ENCODE measurements at places on chromosomes 4 and X.
A peak's percentile ranks its signal among the peaks of the same experiment; 100 is the strongest.

DNA sequence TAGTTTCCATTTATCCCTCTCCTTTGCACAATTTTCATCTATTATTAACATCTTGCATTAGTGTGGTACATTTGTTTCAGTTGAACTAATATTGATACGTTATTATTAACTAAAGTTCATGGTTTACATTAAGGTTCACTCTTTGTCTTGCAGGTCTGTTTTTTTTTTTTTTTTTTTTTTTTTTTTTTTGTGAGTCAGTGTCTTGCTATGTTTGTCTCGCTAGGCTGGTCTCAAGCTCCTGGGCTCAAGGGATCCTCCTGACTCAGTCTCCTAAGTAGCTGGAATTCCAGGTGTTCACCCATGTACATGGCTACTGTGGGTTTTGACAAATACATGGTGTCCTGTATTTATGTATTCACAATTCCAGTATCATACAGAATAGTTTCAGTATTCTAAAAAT is 6.8 kb downstream of the TBC1D19 start:
- DNase-seq, result no peak

- DNase-seq, result no peak
Observed at GRCh38 chr4:11209826-11210225, 218.9 kb downstream of the HS3ST1 start.

DNA sequence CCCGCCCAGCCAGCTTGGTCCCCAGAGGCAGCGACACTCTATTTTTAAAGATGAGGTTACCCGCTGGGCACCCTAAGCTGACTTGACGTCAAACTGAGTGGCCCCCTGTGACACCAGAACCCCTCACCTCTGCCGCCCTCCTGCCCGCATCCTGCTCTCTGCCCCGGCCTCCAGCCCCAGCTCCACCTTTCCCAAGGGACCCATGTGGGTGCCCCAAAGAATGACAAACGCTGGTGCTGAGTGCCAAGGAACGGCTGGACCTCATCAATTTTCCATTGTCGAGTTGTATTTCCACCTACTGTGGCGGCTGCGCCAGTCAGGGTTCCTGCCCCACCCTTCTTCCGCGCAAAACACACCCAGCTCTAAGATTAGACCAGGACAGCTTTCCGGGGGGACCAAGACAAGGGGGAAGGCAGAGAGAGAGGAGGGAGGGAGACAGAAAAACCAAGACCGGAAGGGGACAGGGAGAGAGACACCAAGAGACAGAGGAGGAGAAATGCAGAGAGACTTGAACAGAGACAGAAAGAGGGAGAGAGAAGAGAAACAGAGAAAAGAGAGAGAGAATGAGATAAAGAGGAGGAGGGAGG is 2.0 kb downstream of the PRKX start:
- DNase-seq, result no peak

DNA sequence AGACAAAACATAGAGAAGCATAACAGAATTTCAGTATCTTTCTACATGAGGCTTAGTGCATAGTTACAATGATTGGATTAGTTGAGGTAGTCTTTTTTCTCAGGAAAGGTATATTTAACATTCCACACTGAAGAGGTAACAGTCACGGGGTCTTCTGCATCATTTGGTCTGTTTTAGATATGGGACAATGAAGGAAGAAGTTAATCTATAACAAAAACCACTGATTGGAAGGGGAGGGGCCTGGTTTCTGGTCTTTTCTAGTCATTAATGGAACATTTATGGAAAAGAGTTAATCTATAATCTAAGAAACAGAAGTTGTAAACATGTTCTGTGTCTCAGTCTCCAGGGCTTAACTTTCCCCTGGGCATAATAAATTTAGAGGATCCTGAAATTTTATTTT is 37.3 kb upstream of the HPSE start:
- no peak for DNase-seq

- DNase-seq, result no peak
Observed at GRCh38 chr4:147288512-147288911, 192.4 kb upstream of the EDNRA start.

DNA sequence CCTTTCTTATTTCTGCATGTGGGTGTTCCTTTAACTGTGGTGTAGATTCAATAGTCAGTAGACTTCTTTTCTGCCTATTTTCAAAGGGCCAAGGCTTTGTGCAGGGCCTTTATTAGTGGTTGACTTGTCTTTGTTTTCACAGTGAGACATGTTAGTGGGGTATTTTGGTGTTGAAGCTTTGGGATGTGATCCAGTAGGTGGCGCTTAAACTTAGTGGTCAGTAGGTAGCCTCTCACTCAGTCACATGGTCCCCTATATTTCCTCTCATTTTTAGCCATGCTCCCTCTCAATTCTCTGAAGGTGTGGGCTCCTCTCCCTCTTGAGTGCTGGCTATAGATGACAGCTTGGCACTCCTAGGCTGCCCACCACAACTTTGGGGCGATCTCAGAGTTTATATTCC is 23.4 kb upstream of the SLC10A7 start:
- DNase-seq, result peak; percentile 17

DNA sequence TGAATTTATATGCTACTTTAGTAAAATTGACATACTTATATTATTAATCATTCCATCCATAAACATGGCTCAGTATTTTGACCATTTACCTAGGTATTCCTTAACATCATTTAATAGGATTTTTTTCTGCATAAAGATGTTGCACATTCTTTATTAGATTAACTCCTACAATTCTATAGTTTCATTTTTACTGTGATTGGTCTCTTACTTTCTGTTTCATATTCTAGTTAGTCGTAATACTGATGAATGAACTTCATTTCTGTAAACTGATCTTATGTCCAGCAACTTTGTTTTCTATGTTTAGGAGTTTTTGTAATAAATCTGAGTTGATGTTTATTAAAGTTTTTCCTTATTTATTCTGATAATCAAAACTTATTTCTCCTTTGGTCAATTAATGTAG is 278.2 kb upstream of the CXXC4 start:
- no peak for DNase-seq

DNA sequence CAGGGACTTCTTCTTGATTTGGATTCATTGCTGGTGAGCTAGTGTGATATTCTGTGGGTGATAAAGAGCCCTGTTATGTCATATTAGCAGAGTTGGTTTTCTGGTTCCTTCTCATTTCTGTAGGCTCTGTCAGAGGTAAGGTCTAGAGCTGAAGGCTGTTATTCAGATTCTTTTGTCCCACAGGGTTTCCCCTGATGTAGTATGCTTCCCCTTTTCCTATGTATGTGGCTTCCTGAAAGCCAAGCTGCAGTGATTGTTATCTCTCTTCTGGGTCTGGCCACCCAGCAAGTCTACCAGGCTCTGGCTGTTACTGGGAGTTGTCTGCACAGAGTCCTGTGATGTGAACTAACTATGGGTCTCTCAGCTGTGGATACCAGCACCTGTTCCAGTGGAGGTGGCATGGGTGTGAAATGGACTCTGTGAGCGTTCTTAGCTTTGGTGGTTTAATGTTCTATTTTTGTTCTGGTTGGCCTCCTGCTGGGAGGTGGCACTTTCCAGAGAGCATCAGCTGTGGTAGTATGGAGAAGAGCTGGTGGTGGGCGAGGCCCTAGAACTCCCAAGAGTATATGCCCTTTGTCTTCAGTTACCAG is 373.7 kb downstream of the AR start:
- DNase-seq, result no peak

DNA sequence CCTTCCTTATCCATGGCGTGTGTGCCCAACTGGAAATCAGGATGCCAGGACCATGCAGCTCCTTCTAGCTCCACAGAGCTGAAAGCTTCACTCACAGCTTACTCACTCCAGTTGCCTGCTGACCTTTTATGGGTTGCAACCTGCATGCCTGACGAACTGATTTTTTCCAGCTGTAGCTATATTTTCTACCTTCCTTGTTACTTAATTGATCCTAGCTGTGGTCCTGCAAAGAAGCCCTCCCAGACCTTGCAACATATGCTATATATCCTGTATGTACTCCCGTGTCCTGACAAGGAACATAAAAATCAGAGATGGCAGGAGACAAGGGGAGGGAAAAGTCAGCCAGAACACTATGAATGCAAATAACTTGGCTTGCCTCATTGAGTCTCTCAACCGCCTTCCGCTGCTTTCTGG is 135.3 kb upstream of the LDB2 start:
- no peak for DNase-seq

DNA sequence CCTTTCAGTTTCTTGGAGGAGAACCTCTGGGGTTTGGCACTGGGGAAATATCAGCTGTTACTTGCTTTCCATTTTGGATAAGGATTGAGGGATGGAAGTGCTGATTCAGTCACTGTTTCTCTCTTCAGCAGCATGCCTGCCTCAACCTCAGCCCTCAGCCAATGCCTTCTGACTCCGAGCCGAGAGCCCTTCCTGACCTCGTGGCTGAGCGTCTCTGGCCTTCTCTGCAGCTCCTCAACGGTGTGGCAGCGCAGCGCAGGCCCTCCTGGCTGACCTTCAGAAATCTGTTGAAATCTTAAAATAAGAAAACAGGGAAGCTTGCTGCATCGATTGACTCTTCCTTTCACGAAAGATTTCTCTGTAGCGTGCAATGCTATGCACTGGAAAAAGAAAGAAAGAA is 434.3 kb upstream of the FAT1 start:
- DNase-seq, result no peak

DNA sequence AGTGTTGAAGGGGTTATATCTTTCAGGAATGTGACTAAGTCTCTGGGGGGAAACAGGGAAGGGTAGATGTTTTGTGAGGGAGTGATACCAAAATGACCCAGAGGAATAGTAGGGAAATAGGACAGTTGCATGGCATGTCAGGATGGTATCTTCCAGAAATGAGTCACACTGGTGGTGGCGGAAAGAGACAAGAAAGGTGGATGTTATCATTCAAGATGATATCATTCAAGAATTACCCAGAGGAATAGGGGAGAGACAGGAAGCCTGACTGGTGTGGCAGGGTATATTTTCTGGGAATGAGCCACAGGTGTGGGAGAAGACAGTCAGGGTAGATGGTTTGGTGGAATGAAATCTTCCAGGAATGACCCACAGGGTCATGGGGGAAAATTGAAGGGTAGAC is 61.1 kb downstream of the MAOA start:
- DNase-seq, result no peak

- DNase-seq, result peak; percentile 40
Observed at GRCh38 chr4:141609243-141609642, 27.1 kb upstream of the IL15 start.

GRCh38 chr4:113003841-113004240 is 45.6 kb upstream of the ANK2 start:
- no peak for DNase-seq

DNA sequence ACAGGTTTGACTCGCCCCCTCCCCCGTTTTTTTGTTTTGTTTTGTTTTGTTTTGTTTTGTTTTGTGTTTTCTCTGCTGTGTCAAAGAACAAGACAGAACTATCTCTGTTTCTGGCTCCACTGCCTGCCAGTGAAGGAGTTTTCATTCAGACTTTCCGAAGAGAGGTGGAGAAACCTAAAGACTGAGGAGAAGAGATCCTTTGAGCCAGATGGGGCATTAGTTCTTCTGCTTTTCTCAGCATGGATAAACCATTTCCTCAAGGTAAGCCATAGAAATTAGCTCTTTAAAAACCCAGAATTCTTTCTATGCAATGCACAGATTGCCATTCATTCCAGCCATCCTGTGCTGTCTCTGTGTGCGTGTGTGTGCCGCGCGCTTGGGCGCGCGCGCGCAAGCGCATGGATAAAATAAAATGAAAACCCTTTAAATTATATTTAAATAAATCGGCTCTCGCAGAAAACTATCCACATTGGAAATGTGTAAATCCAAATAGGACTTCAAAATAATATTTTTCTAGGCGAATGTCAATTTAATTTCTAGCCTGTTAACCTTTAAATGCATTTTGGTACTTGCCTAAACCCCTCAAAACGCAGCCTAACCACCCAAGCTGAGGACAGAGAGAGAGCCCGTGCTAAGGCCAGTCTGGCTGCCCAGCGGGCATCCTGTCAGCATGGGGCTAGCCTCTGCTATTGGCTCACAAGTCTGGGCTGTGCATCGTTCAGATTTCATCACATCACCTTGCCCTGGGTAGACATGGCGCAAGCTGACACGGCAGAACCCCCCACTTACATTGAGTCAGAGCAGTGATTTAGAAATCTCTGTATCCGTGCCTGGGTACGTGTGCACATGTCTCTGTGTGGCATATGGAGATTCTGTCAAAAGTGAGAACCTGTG is 113.0 kb upstream of the VAMP7 start:
- no peak for DNase-seq

DNA sequence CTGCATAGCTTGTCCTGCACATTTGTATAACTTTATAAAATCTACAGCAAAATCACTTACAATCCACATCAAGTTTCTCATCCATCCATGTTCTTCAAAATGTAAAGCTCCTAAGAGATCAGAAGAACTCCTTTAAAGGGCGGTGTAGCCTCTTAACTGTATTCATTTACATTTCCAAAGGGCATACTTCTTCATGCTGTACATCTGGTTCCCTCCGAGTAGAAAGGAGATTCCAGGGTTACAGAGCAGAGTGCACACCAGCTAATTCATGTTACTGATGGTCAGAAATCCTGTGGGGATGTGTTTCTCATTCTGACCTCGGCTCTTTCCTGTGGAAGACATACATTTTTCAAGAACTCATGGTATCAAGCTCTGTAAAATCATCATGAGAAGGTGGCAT is 231.8 kb downstream of the ARAP2 start:
- no peak for DNase-seq

DNA sequence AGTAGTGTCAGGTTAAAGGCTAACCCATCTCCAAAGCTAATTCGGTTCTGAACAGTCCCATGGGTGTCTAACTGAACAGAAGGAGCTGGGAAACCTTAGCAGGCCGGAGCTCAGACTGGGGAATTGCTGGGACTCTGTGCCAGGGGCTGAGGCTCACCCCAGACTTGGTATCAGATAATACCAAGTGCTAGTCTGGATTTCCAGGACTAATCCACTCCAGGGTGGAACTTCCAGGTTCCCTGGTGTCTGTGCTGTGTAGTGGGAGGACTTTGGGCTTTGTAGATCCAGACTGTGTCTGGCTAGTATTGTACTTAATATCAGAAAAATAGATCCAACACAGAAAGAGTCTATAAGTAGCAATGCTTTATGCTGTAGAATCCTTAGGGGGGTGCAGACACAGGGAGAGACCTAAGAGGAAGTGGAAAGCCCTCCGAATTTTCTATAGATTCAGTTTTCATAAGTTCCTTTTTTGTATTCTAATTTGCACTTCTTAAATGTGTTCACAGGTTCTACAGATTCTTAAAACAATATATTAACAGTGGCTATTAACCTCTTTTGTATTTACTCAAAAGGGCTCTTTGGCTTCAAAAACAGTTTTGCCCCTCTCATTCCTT is 4.1 kb downstream of the ZNF827 start:
- no peak for DNase-seq

DNA sequence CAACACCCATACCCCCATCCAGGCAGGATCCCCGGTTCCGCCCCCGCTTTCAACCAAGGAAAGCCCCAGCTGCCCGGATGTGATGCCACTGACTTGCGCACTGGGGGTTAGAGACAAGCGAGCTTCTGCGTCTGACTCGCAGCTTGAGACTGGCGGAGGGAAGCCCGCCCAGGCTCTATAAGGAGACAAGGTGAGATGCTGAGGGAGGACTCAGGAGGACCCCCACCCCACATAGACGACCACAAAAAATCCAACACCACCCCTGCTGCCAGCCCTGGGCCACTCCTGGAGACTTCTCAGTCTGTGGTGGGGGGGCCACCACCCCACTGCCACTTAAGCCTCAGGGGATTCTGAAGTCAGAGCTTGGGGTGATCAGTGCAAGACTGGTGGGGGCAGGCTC is at the start of gene MAGEA4:
TSS of gene MAGEA4 (plus strand) at position 110 of the 400 bp plus-strand sequence. CDS start 10,776 bp downstream, outside the sequence.
- DNase-seq, result no peak

GRCh38 chr4:187687697-187688096 is 307.9 kb upstream of the ZFP42 start:
- DNase-seq, result no peak
